Stimulated activated CD8-positive, alpha-beta memory T cell treated with anti-CD3 and anti-CD28 coated beads, Interleukin-2, amount 100 ng/mL, for 48 hours (primary cell): ENCODE measurements at places on chromosomes 6 and 20.

DNA sequence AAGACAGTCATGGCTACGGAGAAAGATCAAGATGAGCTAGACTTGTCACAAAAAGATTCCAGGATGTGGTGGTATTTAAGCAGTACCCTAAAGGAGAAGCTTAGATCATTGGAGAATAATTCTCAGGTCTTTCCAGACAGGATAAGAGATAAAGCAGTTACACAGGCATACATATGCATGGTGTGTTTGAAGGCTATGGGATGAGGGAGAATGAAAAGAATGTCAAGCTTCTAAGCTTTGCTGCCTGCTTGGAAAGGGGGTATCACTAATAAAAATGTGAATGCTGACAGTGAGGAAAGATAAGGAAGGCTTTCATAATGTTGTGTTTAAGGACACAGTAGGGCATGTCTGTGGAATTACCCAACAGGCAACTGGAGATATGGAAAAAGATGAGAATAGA is 28.1 kb downstream of the RWDD2A start:
- DNase-seq, result no peak

- DNase-seq, result no peak
These were observed 38.5 kb downstream of the EPB41L2 start for GRCh38 chr6:131024565-131024964.

GRCh38 chr6:151096255-151096612 is 143.5 kb upstream of the AKAP12 start:
- DNase-seq, result no peak

DNA sequence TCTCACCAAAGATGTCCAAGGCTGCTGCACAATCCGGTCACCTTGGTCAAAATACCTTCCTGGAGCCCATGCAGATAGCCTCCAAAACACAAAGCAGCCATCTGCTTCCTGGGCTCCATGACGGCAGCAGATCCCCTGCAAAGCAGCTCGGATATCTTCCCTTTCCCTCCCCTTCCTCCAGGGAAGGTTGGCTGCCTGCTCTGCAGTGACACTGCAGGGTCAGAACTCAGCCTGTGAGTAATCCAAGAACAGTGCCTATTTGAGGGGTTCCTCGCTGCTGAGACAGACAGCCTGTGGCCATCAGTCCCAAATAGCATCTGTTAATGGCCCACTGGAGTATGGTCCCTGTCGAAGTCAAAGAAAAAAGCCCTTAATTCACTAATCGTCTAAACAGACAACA is 270.8 kb downstream of the PREX1 start:
- DNase-seq, result no peak

- DNase-seq, result no peak
These were observed 235.8 kb upstream of the RIN2 start for GRCh38 chr20:19522071-19522801.

- no peak for DNase-seq
These were observed 101.5 kb downstream of the SGK1 start for GRCh38 chr6:134216301-134217010.

DNA sequence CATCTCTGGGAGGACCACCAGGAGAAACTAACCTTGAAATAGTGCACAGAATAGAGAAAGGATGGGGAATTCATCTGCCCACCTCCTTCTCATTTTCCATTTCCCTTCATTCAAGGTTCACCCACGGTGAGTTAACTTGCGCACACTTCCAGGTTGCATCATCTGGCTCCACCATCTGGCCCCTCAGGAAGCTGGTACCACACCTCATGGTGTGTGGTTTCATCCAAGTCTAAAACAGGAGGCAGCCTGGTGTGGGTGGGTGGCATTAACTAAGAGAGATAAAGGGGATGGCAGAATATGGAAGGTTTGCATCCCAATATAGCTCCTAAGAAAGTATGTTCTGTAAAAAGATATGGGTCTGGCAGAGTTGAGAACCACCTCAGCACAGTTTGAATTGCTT is 3.8 kb downstream of the ZNF334 start:
- DNase-seq, result no peak

DNA sequence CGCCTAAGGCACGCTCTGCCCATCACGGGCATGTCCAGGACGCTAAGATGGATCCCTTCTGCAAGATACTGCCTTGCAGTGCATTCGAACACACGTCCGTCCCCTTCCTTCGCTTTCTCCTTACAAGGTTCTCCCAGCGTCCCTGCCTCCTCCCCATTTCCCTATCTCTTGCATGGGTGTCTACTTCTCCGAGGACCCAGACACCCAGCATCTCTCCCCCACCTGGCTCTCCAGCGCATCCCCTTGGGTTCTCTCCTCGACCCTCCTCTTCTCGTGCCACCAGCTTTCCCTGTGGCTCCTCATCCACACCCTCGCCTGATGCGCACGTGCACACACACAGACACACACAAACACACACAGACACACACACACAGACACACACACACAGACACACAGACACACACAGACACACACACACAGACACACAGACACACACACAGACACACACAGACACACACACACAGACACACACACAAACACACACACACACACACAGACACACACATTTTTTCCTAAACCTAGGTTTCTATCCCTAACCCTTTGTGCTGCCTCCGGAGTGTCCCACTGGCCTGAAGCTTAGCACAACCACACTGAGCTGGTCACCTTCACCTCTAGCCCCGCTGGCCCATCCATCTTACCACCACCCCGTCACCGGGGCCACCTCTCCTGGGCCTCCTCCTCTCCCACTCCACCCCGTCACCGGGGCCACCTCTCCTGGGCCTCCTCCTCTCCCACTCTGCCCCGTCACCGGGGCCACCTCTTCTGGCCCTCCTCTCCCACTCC is 31.9 kb downstream of the ANKRD60 start:
- no peak for DNase-seq

- no peak for DNase-seq
These were observed 151.7 kb upstream of the BEND3 start for GRCh38 chr6:107267006-107267405.

DNA sequence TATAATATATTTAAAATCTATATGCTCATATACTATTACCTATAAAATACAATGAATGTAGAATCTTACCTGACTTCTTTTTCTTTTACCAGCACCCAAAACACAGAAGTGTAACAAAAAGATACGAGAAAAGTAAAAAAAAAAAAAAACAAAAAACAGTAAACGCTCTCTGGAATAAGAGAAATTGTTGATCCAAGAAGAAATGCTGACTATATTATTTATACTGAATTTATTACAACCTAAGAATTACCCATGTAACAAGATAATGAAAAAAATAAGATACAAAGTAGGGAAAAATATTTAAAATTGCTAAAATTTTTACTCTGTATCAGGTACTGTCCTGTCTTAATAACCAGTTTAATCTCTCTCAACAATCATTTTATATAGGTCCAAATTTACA is 787.9 kb upstream of the MAN1A1 start:
- no peak for DNase-seq

DNA sequence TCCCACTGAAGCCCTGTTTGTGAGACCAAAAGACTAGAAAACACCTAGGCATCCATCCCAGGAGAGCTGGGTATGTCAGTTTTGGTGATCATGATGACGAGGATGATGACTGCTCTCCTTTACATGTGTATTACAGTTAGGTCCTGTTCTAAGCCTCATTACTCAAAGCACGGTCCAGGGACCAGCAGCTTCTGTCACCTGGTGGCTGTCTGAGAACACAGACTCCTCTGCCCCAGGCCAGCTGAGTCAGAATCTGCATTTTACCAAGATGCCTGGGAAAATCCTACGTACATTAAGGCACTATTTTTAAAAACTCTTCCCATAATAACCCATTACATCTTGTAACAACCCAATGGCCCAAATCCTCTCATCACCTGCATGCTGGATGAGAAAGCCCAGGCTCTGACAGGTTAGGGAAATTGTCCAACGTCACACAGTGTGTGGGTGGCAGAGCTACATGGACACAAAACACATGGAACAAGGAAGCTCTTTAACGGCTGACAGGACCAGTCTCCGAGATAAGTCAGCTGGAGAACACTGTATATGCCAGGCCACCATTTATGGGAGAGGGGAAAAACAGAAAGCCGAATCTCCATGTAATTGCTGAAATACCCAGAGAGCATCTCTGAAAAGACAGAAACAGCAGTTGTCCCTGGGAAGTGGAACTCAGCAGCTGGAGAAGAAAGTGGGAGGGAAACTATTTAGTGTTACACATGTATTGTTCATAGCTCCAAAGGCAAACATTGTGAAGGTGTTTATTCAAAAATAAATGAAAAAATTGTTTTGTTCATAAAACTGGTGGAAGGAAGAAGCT is 65.4 kb downstream of the BMP7 start:
- DNase-seq, result no peak

- no peak for DNase-seq
These were observed 12.4 kb downstream of the DAAM2 start for GRCh38 chr6:39804466-39805065.

DNA sequence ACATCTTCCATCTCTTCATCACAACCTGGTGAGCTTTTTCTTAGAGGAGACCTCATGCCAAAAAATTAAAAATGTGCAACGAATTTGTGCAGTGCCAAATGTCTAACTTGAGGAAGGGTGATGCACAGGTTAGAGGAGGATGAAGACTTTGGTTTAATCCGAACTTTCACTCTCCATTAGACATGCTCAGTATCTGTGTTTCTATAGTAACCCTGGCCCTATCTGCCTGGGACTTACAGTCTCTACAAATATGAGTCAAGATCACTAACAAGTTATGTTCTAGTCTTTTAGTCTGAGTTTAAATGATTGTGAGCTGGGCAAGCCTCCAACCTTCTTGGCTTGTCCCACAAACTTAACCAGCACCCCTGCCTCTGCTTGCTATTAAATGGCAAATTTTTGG is 377.0 kb downstream of the BMP2 start:
- no peak for DNase-seq

GRCh38 chr6:118408863-118409262 is 139.2 kb upstream of the PLN start:
- no peak for DNase-seq

- DNase-seq, result no peak
These were observed 513.2 kb upstream of the MARCKS start for GRCh38 chr6:113343940-113344339.

- no peak for DNase-seq
These were observed 31.2 kb downstream of the SNAI1 start for GRCh38 chr20:50013976-50014375.

DNA sequence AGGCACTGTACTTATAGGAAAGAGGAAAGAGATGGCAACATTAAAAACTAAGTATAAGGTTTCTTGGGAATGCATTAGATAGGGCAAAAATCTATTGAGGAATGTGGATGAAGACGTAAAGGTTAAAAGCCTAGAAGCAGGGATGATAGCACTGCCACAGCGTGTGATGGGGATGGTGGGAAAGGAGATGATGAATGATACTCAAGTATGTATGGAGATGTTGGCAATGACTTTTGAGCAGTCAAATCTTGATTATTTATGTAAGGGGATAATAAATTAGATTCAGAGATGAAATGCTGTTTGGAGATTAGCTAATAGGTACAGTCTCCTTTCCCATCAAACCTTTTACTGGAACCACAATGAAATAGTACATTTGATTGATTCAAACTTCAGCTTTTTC is 432.8 kb downstream of the GRIK2 start:
- DNase-seq, result no peak

- DNase-seq, result no peak
These were observed 31.4 kb downstream of the PTPN1 start for GRCh38 chr20:50541606-50542041.

DNA sequence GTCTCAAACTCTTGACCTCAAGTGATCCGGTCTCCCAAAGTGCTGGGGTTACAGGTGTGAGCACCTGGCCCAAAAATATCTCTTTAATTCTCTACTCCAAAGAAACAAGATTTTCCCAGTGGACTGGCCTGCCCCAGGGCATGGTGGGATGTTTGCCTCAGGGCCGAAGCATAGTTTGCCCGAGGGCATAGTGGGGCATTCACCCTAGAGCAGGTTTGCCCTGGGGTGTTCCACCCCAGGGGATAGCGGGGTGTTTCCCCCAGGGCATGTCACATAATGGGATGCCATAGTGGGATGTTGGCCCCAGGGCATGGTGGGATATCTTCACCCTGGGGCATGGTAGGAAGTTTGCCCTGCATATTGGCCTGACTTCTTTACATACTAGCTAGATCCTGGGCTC is 97.2 kb downstream of the VEGFA start:
- no peak for DNase-seq

- DNase-seq, result no peak
These were observed 34.8 kb upstream of the SIRPA start for GRCh38 chr20:1860446-1860845.

- no peak for DNase-seq
These were observed 382.5 kb downstream of the TAF4 start for GRCh38 chr20:61682996-61683681.

- no peak for DNase-seq
These were observed 5.7 kb upstream of the CTNNBL1 start for GRCh38 chr20:37688093-37688492.

DNA sequence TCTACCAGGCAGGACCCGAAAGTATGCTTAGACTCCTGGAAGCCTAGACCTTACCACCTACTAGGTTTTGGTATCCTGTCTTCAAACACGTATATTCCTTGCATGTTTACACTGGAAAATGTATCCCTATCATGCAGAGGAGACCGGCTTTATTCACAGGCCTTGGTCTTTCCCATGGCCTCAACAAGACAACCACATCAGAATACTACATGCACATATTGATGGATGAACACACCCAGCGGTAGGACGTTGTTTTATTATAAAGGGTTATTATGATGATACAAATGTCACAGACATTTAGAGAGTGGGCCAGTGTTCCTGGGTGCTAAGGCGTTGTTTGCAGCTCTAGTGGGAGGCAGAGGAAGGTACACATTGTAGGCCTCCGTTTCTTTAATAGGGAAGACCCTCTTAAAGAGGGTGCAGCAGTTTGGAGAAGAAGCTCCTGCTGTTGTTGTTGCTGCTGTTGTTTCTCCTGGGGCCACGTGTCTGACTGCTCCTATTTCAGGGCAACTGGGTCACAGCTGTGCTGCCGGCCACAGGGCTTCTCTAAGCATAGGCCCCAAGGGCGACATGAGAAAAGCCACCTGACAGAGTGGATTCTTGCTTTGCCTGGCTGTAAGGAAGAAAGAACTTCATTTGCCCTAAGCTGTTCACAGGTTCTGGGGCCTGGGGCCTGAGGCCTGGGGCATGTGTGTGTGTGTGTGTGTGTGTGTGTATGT is 98.3 kb upstream of the SASH1 start:
- DNase-seq, result no peak

GRCh38 chr6:28589957-28590349 is 64.3 kb downstream of the GPX5 start:
- no peak for DNase-seq

- no peak for DNase-seq
These were observed 5.0 kb downstream of the HLA-A start for GRCh38 chr6:29947077-29947980.
